G401 (cell line): ENCODE measurements at places on chromosomes 11 and 22. TPM values are rescaled to one million over a fixed set of nuclear protein-coding genes. Genes with fewer than 3 reads are reported as not detected.

The NECTIN1 gene
- total RNA-seq: 2.3 and 3.6 TPM in 2 replicates

The CDON gene
- 1.3 and 12.7 TPM in 2 replicates for total RNA-seq

The GGTLC2 gene
- total RNA-seq: not detected in 2 replicates

The LARGE2 gene
- not detected in 2 replicates for total RNA-seq

The DNAJB7 gene
- not detected in 2 replicates for total RNA-seq

The OR51E2 gene
- total RNA-seq: not detected in 2 replicates

The C22orf15 gene
- total RNA-seq: not detected in 2 replicates

The GPHA2 gene
- total RNA-seq: 0.54 and 0.80 TPM in 2 replicates

The LMNTD2 gene
- total RNA-seq: 2.0 and 2.1 TPM in 2 replicates

The PRG3 gene
- total RNA-seq: not detected in 2 replicates

The CYB5R2 gene
- 7.7 and 9.0 TPM in 2 replicates for total RNA-seq
